Effector CD8-positive, alpha-beta T cell (primary cell): ENCODE measurements at places on chromosomes 7 and 10.

- no peak for DNase-seq
Observed at GRCh38 chr7:7188091-7188490, 5.7 kb downstream of the C1GALT1 start.

- DNase-seq = peak; percentile 4
Observed at GRCh38 chr10:92087750-92088395, 164.3 kb downstream of the BTAF1 start.

- DNase-seq = no peak
Observed at GRCh38 chr7:69208848-69209247, 389.4 kb upstream of the AUTS2 start.

DNA sequence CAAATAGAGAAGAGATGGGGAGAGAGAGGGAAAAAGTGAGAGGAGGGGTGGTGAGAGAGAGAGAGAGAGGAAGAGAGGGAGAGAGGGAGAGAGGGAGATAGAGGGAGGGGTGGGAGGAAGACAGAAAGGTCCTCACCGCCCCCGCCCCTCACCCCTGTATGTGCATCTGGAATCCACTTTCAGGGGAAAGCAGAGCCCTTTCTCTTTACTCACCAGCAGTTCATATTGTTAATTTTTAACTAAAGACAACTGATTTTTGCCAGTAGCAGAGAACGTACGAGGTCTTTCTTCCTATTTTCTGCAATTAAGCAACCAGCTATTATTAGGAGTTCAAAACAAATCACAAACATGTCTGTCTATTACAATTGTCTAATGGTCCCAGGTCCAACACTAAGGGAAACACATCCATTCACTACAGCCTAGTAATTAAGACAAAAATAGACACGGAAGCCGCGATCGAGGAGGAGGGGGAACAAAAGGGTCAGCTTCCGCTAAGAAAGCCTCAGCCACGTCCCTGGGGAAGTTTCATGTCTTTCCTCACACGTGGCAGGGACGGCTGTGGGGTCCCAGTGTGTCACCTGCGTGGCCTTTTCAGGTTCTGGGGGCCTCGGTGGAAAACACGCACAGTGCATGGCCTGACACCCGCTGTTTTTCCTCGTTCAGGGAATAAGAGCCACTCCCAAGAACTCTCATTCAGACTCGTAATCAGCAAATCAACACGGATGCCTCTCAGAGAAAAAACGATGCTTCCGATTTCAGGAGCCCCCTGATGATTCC is 572.0 kb downstream of the PTPRN2 start:
- DNase-seq = no peak

- DNase-seq = no peak
Observed at GRCh38 chr7:26449175-26450165, 157.8 kb downstream of the SNX10 start.

DNA sequence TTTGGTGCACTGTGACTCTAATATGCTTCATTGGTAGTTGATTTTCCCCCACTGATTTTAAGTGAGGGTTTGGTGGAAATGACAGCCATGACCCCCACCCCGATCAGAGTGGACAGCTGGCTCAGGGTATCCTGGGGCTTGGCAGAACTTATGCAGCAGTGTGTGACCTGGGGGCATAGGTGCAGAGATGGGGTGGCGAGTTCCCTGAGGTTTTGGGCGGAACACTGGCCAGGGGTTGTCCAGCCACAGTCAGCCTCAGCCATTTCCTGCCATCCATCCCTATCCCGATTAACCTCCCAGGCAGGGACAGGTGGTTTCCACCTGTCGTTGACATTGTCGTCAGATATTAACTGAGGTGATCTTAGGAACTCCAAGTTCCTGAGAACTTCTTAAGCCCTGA is 155.8 kb upstream of the CHST15 start:
- DNase-seq = no peak

- no peak for DNase-seq
Observed at GRCh38 chr10:8073691-8074416, 19.4 kb downstream of the GATA3 start.

DNA sequence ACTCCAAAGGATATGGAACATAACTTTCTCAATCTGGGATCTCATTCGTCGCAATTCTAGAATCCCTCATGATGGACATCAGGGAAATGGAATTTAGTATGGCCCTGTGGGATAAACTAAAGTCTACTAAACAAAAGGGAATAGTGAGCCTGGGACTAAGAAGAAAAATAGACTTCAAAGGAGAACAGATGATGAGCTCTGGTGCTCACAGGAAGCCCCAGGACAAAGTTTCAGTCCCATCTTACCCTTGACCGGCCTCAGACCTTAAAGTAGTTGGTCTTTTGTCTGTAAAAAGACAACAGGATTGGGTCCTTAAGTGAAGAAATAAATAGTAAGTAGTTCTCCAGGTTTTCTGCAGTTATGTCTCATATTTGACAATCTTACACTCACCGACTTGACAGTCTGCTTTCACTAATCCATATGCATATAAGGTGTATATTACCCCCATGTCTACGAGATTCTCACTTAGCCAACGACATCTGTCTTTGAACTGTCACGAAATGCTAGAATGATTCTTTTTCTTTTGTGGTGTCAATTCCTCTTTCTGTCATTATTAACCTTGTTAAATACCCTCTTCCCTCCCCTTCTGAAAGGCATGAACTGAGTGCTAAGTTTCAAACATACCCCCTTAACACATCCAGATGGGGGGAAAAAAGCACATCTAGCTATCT is 10.9 kb upstream of the IKZF1 start:
- no peak for DNase-seq

- DNase-seq = no peak
Observed at GRCh38 chr10:133481086-133481643, 27.4 kb downstream of the SCART1 start.

DNA sequence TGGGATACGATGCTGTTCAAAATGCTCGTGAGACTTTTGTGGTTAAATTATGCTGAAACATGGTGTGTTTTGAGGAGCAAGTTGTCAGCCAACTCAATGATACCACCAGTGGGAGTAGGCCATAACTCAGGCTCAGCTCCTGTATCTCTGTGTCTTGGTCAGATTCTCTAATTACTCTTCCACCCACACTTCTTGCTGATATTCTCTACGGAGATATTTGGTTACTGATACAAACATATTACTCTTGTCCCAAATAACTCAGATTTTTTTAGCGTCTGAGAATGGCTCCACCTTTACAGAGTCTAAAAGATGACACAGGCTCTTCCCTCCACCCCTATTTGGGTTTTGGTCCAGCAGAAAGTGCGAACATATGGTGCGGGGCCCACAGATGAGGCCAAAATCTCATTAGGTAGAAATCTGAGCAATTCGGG is 168.9 kb downstream of the PKD1L1 start:
- no peak for DNase-seq

GRCh38 chr10:50461834-50462233 is 161.9 kb downstream of the SGMS1 start:
- no peak for DNase-seq

DNA sequence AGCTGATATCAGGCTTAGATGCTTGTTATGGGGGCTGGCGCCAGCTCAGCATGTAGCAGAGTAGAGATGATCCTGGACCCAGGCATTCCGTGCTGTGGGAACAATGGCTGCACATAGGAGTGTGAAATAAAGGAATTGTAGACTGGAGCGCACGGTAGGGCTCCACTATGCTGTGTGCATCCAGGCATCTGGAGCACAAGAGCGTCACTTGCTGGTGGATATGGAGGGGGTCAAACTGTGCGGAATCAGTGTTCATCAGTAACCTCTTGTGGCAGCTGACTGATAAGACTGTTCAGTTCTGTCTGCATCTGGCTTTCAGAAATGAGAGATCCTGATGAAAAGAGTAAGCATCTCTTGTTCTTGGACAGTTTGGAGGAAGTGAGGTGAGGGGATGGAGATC is 55.8 kb downstream of the ZNF503 start:
- DNase-seq = no peak

DNA sequence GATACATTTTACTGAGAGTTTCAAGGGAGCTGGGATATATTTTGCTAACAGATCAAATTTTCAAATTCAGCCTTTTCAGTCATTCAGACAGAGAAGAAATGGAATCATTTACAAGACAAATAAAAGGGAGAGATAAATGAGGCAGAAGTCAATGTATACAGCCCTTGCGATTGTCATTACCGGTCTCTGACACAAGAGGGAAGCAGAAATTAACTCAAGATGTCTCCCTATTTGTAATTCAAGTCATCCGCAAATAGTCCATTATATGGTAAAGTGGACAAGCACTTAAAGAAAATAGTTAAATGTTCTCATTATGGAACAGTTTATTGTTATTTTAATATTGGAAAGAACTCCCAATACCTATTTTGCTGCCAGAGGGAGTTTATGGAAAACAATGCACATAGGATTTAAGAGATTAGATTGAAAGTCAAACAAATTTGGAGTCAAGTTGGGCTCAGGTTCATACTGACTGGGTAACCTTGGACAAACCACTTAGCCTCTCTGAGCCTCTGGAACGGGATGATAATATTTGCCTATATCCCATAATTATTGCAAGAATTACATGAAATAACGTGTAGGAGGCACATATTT is 89.3 kb upstream of the PRKCQ start:
- DNase-seq = no peak

GRCh38 chr7:20064181-20064970 is 152.8 kb downstream of the MACC1 start:
- no peak for DNase-seq

- DNase-seq = no peak
Observed at GRCh38 chr7:41755096-41755495, 52.2 kb upstream of the INHBA start.

DNA sequence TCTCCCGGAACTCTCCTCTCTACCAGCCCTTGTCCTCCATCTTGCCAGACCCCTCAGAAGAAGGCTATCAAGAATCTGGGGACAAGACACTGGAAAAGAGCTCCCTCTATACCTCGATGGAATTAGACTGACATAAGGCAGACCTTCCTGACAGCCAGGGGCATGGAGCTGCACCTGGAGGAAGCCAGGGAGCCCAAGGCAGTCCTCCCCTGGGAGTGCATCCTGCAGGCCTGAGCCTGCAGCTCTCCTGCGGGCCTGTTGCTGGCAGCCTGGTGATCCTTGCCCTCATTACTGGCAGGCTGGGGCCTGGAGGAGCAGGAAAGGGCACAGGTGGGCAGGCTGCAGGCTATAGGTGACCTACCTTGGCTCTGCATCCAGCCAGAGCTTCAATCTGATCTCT is 323.4 kb downstream of the GRID1 start:
- DNase-seq = no peak

DNA sequence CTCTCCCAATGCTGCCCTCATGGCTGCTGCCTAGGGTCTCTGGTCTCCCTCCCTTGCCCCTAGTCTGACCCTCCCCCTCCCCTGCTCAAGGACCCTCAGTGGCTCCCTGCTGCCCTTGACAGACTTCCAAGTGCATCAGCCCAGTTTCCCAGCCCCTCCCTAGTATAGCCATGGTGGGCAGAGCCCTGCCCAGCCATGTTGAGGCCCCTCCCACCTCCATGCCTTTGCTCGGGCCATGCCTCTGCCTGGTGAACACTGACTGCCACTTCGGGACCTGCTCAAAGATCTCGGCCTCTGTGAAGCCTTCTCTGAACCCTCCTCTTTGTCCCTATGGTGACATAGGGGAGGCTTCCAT is 73.2 kb downstream of the MYL10 start:
- DNase-seq = no peak

- no peak for DNase-seq
Observed at GRCh38 chr10:129942936-129943715, 20.9 kb downstream of the EBF3 start.

GRCh38 chr10:125550362-125550761 is 132.6 kb downstream of the TEX36 start:
- DNase-seq = no peak

GRCh38 chr7:100691676-100692577 is 2.1 kb downstream of the GIGYF1 start:
- DNase-seq = peak; percentile 69

GRCh38 chr7:116197360-116197759 is 13.0 kb upstream of the TES start:
- DNase-seq = no peak

DNA sequence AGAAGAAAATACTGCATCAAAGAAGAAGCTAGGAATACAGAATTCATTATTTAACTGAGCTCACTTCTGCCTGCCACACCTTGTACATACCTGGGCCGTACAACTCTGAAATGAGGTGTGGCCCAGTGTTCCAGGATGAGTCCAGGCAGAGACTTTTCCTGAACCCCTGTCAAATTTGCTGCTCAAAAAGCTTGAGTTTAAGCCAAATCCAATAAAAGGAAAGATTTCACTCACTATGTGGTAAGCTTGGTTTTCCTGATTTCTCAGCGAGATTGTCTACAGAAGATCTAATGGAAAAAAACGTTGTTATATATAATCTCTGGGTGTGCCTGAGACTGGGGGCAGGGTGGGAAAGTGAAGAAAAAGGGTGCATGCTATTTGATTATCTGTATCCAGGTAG is 72.1 kb upstream of the EGFR start:
- no peak for DNase-seq

DNA sequence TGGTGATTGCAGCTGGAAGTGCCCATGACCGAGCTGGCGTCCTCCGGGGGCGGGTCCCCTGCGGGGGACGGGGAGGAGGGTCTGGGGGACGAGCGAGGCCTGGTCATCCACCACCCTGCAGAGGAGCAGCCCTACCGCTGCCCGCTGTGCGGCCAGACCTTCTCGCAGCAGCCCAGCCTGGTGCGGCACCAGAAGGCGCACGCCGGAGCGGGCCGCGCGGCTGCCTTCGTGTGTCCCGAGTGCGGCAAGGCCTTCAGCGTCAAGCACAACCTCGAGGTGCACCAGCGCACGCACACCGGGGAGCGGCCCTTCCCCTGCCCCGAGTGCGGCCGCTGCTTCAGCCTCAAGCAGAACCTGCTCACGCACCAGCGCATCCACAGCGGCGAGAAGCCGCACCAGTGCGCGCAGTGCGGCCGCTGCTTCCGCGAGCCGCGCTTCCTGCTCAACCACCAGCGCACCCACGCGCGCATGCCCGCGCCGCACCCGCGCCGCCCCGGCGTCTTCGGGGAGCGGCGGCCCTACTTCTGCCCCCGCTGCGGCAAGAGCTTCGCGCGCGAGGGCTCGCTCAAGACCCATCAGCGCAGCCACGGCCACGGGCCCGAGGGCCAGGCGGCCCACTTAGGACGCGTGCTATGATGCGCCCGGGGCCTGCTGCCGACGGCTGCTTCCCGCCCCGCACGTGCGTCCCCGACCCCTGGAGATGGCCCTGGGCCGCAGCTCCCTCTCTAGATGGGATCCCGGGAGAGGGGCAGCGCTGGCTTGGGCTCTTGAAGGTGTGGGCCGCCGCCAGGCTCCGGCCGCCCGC is 28.7 kb downstream of the ZNF775 start:
- DNase-seq = no peak

- no peak for DNase-seq
Observed at GRCh38 chr10:90306187-90306586, 551.7 kb downstream of the HTR7 start.

- DNase-seq = no peak
Observed at GRCh38 chr7:98119256-98119918, 12.7 kb downstream of the LMTK2 start.

- DNase-seq = no peak
Observed at GRCh38 chr7:30181736-30182522, 47.1 kb downstream of the MTURN start.

- DNase-seq = no peak
Observed at GRCh38 chr10:73650537-73651331, 5.1 kb downstream of the SYNPO2L start.
